ENCODE measurements at places on chromosomes 6 and 20.

GRCh38 chr6:34472425-34472824, 6.5 kb downstream of the PACSIN1 start:
- DNase-seq, result no peak

DNA sequence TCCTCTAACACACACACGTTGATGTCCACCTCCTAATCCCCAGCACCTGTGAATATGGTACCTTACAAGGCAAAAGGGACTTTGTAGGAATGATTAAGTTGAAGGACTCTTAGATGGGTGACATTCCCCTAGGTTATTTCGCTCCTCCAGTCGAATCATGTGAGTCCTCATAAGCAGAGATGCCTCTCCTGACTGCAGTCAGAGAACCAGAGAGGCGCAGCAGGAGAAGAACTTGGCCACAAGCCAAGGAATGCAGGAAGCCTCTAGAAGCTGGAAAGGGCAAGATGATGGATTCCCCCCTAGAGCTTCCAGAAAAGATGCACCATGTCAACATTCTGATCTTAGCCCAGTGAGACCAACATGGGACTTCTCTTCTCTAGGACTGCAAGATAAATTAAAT, 133.1 kb upstream of the PTPRT start:
- DNase-seq, result no peak

- no peak for DNase-seq
Measured at GRCh38 chr6:9204171-9204570, 768.8 kb upstream of the SLC35B3 start.

DNA sequence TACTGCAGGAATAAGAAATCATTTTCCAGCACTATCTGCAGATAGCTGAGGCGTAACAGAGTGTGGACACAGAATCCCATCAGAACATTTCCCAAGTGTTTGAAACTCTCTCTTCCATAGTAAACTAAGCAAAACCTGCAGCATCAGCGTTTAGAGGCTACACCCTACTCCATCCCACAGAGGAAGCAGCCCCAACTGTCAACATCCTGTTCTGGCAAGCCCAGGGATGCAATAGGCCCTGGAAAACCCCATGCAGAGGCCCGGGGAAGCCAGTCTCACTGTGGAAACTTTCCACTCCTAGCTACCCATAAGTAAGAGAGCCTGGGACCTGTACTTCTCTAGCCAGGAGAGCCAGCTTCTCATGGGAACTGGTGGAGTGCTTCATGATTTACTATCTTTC, 129.4 kb downstream of the LY86 start:
- DNase-seq, result no peak

DNA sequence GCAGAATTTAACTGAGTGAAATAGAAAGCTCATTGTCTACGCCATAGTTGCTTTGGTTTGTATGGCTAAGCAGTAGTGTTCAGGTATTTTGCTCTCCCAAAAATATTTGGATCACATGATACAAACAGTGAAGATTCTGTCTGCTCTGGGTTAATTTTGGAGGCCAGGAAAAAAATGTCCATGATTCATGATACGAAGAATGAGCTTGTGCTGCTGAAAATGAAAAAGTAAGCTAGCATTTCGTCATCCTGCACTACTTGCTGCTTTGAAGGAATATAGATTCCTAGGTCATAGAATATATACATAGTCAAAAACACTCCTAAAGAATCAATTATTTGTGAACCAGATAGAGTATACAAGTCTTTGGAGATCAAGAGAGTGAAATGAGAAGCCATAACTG, 8.3 kb downstream of the WRNIP1 start:
- DNase-seq, result no peak

GRCh38 chr20:63963784-63964301, 5.9 kb downstream of the ZNF512B start:
- no peak for DNase-seq

DNA sequence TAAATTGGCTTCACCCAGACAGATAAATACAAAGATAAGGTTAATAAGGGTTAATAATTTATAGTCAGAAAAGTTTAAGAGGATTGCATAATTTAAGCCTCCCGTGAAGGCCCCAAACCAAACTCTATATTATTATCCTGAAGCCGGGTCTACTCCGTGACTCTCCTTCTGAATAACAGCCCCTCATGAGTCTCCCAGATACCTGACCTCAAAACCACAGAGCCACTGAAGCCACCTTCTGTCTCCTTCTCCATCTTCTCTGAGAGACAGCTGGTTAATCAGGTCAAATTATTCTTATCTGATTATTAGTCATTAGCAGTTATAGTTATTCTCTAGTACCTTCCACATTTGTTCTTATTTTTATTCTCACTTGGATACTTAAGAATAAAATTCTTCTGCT, 569.2 kb upstream of the AGPAT4 start:
- DNase-seq, result no peak

DNA sequence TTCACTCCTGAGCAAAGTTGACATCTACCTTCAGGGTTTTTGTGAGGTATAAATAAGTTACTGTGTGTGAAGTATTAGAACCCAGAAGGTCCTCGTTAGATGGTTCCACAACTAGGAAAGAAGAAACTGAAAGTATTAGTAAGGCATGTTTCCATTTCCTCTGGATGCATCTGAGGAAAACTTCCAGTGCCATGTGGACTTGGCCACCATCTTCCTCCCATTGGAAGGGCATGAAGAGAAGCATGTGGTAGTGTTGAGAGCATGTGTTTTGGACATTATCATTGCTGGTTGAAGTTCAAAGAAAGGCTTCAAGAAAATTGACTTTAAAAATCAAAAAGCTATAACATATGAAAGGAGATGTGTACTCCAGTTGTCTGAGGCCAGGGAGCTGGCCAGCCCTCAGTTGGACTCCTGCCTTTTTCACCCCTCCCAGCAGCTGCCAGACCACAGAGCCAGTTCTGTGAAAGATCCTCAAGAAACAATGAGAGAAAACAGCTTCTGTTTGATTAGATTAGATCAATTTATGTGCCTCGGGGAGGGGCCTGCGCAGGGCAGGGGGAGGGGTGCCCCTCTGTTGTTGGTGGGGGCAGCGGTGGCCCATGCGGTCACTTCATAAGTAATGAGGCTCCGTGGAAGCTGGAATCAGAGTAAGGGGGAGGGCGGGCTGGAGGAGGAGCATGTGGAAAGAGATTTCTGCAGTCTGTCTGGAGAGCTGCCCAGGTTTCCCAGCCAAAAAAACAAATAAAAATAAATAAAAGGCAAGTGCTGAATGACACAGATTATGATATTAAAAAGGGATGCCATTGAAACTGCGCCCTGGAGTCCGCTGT, 154.0 kb downstream of the JARID2 start:
- DNase-seq, result no peak

DNA sequence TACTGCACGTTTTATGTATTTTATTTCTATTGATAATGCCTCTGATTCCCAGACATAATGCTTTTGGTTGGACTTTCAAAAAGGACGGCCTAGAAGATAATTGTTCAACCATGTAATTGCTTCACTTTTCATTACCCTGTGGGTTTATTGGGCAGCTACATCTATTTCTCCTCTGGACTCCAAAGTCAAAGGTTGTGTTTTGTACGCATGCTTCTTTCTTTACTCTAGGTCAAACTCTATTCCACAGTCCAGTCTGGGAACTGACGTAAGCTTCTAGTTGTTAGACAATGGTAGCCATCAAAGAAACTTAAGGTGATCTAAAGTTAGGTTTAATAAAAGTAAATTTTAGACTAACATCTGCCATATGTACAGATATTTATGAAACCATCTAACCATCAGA, 6.6 kb upstream of the SLC17A3 start:
- DNase-seq, result no peak

DNA sequence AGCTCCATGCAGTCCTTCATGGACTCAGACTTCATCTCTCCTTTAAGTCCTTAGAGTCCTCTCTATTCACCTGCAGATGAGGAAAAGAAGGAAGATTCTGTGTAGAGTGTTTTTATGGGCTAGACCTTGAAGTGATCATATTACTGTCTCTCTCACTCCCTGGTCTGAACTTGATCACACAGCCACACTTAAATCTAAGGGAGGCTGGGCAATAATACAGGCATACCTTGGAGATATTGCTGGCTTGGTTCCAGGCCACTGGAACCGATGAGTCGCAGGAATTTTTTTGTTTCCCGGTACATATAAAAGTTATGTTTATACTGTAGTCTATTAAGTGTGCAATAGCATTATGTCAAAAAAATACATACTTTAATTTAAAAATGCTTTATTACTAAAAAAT, 59.2 kb upstream of the FOXO3 start:
- DNase-seq, result no peak

DNA sequence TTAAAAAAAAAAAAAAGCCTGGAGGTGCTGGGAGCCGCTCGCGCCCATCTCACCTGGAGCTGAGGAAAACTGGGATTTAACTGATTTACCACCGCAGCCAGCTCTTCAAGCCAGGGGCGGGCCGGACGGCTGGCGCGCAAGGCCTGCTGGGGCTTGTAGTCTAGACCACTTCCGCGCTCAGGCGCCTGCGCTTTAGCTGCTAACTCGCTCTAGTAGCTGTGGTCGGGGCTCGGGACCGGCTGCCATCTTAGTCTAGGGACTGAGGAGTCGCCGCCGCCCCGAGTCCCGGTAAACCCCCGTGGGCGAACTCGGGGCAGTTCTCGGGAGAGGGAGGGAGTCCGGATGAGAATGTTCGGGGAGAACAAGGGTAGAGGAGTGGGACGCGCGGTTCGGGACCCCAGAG, at the start of gene ITCH:
TSS of gene ITCH (plus strand) at position 212 of the 403 bp plus-strand sequence. CDS start 30,539 bp downstream, outside the sequence.
- DNase-seq, result peak; percentile 79

DNA sequence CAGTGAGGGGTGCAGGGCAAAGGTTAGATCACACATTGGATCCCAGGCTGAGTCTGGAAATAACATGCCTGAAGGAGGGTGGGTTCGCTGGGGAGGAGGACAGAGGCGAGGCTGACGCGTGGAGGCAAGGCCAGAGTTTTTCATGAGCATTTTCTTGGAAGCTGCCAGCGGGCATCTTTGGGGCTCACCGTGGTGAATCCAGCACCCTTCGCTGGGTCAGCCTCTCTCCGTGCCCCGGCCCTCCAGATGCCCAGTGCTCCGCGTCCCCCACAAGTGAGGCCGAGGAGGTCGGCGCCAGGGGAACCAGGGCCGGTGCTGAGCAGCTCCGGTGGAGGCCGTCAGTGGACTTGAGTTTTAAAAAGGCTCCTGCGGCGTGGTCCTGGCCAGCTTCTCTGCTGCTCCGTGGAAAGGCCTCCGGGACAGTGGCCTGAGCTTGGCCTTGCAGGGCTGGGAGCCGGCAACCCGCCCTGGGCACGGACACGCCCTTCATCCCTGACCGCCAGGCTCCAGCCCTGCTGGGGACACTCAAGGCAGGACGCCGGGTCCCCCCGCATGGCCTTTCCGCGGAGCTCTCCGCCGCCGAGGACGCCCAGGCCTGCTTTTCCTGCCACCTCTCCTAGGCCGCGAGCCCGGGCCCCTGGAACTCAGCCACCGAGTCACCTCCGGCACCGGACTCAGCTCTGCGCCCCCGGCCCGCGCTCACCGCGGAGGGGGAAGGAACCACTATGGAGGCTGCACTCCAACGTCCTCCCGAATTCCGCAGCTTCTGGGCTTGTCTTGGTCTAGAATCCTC, 114.3 kb downstream of the THBS2 start:
- no peak for DNase-seq

DNA sequence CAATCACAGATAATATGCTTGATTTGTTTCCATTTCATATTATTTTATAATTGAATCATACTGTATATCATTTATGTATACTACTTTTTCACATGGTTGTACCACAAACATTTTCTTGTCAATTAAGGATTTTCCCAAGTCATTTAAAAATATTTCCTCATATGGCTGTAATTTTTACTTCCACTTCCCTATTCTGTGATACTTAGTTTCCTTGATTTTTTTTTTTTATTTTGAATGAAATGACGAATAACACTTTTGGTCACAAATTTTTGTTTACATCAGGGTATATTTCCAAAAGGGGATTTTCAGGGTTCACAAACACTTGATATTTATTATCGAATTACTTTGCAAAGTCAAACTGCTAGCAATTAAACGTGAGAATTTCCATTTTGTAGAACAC, 515.6 kb downstream of the KIF16B start:
- no peak for DNase-seq

- no peak for DNase-seq
Measured at GRCh38 chr6:83463886-83464285, 33.0 kb upstream of the ME1 start.

DNA sequence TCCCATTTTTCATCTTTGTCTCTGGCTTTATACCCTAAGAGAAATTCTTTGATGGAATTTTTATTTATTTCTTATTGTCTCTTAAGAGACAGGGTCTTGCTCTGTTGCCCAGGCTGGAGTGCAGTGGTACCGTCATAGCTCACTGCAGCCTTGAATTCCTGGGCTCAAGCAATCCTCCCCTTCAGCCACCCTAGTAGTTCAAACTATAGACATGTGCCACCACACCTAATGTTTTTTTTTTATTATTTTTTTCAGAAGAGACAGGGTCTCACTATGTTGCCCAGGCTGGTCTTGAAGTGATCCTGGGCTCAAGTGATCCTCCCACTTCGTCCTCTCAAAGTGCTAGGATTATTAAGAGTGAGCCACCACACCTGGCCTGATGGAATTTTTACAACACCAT, 40.5 kb downstream of the FKBP5 start:
- no peak for DNase-seq

DNA sequence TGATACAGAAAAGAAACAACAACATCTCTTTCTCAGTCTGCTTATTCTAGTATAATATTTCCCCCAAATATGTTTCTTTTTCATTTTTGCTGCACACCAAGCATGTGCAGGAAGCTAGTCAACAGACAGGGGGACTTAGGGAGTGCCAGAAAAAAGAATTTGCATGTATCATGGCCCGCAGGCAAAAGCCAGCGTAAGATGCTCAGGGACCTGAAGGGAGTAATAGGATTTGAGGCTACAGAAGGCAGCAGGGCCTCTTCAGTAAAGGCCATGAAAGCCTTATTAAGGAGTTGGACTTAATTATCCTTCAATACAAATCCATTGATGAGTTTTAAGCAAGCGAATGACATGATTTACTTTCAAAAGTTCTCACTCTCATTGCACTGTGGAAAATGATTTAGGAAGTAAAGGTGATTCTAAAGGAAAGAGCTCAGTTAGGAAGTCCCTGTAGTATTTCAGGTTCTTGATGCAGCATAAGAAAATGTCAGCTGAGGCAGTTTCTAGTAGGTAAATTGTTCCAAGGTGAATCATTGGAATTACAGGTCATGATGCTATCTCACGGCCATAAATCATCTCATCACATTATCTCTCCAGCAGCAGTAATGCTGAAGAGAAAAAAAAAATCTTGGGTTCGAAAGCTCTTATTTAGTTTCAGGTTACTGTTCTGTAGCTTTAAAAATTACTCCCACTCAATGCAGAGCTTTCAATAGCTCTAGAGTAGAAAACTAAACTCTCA, 94.8 kb downstream of the PTCHD4 start:
- DNase-seq, result no peak

GRCh38 chr6:31927242-31927862, at the start of gene C2:
C2 (plus strand) TSS chr6:31927717; CDS start chr6:31927753, 36 bp downstream.
- DNase-seq, result no peak

DNA sequence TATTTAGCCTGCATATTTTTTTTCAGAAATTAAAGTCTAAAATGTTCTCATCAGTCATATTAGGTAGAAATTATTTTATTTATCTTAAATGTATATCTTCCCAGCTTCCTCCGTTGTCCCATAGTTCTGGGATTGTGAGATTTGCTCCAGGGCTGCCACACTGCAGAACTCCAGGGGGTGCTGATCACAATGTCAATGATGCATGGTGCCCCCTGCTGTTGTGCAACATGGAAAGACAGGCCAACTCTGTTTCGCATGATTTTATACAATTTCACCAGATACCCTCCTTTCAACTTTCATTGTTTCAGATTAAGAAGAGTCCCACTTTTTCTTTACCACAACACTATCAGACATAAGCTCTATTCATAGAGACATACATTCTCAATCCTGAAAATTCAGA, 35.9 kb downstream of the ID4 start:
- no peak for DNase-seq

All from stimulated activated CD4-positive, alpha-beta T cell treated with anti-CD3 and anti-CD28 coated beads, TNF-alpha, amount 100 ng/mL, for 48 hours (primary cell).